ENCODE measurements at places on chromosomes 3 and 15.

DNA sequence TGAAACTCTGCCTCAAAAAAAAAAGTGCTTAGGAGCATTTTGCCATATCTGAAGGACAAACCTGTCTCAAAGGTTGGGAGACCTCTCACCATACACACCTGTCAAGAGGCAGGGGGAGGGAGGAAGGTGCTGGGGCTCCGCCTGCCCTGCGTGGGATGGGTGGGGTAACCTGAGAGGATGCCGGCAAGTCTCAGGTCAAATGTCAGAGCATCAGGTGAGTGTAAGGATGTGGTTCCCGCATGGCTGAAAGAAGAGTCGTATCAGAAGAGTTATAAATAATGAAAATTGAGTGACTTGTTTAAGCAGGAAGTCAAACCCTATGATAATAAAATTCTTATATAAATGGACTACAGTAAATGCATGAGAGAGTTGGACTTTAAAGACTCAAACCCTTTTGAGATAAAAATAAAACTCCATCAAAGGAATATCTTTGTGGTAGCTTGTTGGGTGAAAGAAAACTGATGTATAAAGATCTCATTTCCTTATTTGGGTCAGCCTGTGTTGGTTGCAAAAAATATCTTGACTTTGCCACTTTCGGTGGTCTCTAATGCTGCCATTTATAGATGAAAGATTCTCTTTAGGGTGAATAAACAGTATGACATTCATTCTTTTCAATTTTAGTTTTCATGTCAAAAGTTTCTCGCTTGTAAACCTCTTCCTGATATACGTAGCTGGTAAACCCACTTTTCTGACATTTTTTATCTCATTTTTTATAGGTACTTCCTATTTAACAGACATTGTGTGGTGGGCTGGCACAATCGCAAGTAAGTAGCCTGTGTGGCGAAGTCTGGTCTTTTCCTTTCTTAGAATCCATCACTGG lies 23.8 kb downstream of the NIPA1 start:
- DNase-seq: no peak

DNA sequence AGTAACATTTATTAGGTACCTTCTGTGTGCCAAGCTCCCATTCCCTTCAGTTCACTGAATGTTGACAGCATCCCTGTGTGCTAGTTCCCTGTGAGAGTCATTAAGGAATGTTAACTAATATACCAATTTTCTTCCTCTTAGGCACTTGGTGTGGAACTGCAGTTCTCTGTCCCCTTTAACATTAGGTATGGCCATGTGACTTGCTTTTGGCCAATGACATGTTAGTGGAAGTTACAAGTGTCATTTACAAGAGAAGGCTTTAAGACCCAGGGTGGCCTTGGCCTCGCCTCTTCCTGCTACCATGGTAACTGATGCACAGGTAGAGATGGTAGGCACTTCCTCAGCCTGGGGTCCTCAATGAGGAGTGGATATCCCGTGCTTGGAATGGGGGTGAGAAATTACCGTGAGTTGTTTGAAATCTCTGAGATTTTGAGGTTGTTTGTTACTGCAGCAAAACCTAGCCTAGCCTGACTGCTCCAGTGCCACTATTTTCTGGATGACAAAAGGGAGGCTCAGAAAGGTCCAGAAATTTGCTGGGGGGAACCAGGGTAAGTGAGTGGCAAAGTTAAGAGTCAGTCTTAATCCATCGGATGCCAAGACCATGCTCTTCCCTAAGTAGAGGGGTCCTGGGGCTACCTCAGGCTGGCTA lies 21.2 kb upstream of the LINGO1 start:
- DNase-seq: no peak

GRCh38 chr3:28612232-28612631 lies 263.6 kb upstream of the AZI2 start:
- no peak for DNase-seq

- DNase-seq: no peak
These were observed 11.5 kb downstream of the NUDT16 start for GRCh38 chr3:131393051-131393450.

DNA sequence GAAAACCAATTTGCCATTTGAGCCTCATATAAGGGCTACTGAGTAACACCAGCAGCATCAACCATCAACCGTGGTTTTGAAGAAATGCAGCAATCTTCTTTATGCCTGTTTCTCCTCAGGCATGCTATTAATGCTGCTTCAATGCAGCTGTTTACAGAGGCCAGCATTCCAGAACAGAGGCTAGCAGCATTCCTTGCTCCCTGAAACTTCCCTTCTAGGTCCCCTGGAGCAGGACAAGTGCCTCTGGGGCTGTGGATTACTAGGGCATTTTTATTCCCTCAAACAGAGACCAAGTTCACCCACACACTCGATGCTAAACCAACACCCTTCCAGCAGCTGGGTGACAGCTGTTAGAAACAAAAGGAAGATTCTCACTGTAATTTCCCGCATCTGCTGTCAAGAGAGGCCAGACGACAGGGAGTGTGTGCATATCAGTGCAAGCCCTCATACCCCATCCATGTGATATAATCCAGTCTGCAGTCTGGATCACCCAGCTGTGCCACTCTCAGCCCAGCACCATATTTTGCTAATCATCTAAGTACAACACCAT lies 57.5 kb downstream of the HOMER2 start:
- no peak for DNase-seq

DNA sequence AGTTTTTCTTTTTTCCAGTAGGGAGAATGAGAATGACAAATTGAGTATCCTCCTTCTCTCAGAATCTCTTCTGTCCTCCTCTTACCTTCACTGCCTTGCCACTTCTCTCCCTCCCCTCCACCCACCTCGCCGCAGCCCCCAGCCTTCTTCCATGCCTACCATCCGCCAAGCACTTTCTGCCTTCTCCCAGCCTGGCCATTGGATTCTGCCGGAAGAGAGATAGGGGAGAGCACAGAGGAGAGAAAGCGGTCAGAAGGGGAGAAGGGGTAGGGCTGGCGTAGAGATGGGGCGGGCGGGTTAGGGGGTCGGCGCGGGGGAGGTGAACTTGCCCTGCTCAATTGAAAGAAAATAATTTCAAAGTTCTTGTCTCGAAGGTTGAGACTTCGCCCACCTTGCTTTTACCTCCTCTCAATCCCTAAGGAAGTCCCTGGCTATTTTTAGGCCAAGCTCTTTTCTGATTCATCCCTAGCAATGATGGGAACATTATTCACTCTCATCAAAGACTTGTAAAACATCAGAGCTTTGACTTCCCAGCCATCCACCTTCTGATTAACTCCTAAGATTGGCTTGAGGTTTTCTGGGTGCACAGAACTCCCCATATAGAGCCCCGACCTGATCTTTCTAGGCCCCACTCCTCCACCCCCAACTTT lies 811 bp downstream of the C3orf52 start:
- no peak for DNase-seq

DNA sequence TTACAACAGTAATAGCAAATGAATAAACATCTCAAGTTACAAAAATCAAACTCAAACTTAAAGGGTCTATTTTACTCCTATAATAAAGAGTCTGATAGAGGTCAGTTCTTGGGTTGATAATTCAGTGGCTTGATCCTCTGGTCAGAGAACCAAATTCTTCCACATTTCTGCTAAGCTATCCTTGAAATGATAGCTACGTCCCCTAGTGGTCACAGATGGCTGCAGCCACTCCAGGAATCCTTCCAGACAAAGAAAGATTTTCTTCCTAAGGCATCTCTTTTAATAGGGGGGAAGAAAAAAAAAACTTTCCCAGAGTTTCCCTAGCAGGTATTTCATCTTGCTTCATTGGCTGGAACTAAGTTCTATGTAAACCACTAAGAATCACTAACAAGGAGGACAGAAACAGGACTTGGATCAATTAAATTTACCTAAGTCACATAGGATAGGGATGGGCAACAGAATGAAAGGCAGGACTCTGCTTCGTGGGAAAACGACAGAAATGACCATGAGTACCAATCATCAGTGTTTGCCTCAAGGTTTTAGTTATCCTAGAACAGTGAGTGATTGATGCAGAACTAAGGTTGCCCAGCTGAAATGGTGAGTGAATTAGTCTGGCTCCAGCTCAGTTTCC lies 160.7 kb downstream of the STAC start:
- no peak for DNase-seq

DNA sequence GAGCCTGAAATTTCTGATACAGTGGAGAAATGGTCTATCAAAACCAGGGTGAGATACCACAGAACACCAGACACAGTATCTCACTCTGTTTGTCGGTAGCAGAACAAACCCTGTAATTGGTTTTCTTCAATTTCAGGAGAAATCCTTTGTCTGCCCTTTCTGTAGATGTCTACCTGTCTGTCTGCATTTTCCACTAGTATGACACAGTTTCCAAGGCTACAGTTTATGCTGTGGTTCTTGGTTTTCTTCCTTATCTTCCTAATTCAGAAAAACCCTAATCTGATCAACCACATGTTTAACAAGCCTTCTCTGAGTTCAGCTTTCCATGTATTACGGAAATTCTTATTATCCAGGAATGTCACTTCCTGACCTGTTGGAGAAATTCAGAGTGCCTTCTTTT lies 70.8 kb downstream of the SCN11A start:
- DNase-seq: no peak

- DNase-seq: no peak
These were observed 550.7 kb upstream of the LMCD1 start for GRCh38 chr3:7950890-7951289.

- DNase-seq: no peak
These were observed 103.6 kb downstream of the CACNA2D3 start for GRCh38 chr3:54225841-54226528.

DNA sequence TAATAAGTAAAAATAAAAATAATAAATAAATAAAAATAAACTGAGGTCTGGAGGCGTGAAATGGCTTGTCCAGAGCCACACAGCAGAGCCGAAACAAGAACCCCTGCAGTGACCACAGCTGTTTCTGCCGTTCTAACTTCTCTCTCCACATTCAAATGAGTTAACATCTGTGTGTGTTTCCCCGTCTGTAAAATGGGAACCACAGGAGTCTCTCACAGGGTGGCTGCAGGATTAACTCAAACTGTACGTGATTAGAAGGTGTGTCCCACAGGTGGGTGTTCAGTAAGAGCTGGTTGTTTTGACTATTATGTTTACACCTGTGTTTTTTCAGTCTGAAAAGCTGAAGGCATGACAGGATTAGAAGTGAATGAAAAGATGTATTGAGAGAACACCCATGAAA lies 27.0 kb upstream of the MUC4 start:
- DNase-seq: no peak

DNA sequence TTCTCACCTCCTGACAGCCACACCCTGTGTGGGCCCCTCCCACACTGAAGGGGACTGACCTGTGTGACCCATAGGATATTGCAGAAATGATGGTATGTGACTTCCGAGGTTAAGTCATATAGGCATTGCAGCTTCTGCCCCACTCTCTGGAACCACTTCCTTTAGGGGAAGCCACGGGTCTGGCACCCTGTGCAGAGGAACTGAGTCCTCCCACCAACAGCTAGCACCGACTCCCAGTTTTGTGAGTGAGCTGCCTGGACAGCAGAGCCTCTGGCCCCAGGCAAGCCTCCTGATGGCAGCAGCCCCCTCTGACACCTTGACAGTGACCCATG lies 24.6 kb upstream of the SLC6A6 start:
- no peak for DNase-seq

DNA sequence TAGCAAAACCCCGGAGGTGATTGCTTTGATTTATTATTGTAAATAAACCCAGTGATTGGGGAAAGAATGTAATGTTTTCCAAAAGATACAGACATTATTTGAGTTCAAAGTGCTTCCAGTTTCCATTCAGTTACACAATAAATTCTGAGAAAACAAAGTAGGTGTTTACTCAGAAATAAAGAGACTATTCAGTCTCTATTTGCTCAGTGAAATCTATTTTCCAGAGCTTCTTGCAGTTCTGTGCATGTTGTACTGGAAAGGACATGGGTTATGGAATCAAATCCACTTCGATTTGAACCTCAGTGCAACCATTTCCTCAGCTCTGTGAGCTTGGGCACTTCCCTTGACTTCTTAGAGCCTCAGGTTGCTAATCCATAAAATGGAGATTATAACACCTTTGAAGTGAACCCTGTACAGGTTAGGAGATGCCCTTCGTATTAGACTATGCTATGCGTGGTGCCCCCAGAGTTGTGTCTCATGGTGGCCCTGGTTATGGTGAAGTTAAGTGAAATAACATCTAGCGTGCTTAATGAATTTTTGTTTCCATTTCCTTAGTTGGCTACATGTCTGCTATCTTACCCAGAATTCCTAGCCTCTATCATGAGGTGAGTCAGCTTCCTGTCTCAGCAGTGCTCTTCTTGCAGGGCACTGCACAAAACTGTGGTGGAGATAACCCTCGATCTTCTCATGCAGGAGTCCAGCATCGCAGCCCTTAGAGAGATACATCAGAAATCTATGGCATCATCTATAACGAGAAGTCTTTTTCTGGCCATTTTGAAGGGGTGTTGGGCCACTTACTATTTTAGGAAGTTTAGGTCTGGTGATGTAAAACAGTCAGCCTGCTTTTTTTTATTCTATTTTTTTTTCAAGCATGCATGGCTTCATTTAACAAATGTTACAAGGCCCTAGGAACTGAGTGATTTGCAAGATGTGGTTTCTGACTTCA lies 97.7 kb downstream of the RPL39L start:
- DNase-seq: no peak

DNA sequence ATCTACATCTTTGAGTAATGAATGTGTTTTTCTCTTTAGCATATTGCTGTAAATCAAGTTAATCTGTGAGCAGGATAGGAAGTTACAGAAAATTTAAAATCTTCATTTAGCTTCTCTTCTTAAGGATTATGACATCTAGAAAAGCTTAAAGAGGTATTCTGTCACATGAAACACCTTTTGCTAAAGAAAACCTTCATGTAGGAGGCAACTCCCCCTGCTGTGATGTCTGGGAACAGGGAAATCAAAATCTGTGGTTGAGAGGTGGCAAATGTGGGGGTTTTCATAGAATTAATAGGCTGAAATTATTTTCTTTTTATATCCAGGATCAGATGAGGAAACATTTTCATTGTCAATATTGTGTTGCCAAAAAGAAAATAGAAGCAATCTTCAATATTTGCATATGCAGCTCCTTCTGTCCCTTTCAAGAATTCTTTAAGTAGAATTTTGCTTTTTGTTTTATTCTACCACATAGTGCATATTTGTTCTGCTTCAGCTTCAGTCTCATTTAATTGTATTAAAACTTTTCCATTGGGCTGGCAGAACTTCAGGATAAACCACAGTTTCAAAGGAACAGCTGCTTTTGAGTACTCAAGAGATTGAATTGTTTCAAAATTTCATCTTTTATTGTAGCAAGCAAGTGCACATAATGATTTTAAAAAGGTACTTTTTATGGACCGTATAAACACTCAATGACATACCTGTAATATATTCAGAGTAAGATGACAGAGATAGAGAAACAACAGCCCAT lies 128.4 kb downstream of the RAP2B start:
- DNase-seq: no peak

GRCh38 chr15:63072023-63072650 lies 29.6 kb downstream of the TPM1 start:
- no peak for DNase-seq

- DNase-seq: no peak
These were observed 199.5 kb upstream of the WNT5A start for GRCh38 chr3:55686426-55687254.

DNA sequence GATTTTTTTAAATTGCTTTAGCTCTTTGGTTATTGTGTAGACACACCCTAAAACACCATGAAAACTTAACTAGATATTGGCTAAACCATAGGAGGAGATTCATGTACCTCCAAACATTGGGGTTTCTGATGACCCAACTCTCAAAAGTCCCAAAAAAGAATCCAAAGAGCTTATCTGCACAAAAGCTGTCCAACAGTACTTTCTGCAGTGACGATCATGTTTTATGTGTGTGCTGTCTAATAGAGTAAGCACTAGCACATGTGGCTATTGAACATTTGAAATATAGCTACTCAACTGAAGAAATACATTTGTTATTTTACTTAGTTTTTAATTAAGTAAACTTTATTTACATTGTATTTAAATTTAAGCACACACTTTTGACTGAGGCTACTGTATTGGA lies 818.2 kb upstream of the LMCD1 start:
- DNase-seq: no peak

Data from GOT3 (cell line).